ENCODE measurements at places on chromosomes 6 and 20. TPM values are rescaled to one million over a fixed set of nuclear protein-coding genes. Genes with fewer than 3 reads are reported as not detected.

The FOXC1 gene
- total RNA-seq, result 7.1 TPM

The C20orf202 gene
- total RNA-seq, result 0.41 TPM

GRCh38 chr20:34112600-34113101, 608 bp upstream of the EIF2S2 start:
- no peak for DNase-seq

DNA sequence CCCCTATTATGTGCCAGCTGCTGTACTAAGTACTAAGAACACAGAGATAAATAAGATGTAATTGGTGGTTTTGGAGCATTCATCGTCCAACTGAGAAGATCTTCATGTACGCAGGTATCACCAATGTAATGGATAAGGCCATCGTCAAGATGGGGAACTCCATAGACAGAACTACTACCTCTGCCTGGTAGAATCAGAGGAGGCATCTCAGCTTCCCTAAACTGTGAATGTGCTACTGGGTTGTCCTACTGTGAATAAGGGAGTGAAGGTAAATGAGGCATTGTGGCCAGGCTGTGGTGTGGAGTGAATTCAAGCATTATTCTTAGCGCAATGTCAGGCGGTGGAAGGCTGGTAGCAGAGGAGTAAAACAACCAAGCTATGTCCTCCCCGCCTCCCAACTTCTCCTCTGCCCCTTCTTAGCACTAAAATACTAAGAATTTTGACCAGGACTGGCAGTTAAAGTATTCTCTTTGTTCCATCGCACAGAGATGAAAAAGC, 68.2 kb downstream of the TBC1D7 start:
- DNase-seq, result no peak

The CYP24A1 gene
- total RNA-seq, result not detected

GRCh38 chr20:47061549-47061948, 166.9 kb downstream of the EYA2 start:
- DNase-seq, result no peak

The TCP11 gene
- not detected for total RNA-seq

The RPS21 gene
- total RNA-seq, result 661 TPM

DNA sequence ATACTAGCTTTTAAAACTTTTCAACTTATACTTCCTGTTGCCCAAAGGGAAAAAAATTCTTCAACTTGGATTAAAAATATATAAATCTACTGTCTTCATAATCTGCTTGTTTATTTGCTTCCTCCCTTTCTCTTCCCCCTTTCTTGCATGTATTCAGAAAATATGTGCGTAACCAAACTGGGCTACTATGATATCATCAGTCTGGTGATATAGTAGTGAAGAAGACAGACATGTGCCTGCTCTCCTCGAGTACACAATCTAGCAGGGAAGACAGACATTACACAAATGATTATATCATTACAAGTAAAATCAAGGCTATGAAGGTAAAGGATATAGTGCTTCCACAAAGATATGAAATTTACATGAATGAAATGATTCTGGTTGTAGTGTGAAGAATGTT, 31.0 kb downstream of the IBTK start:
- no peak for DNase-seq

The CDSN gene
- not detected for total RNA-seq

GRCh38 chr6:143821359-143821758, 21.8 kb upstream of the LTV1 start:
- DNase-seq, result no peak

The CGAS gene
- 0.96 TPM for total RNA-seq

The JPH2 gene
- total RNA-seq, result 151 TPM

DNA sequence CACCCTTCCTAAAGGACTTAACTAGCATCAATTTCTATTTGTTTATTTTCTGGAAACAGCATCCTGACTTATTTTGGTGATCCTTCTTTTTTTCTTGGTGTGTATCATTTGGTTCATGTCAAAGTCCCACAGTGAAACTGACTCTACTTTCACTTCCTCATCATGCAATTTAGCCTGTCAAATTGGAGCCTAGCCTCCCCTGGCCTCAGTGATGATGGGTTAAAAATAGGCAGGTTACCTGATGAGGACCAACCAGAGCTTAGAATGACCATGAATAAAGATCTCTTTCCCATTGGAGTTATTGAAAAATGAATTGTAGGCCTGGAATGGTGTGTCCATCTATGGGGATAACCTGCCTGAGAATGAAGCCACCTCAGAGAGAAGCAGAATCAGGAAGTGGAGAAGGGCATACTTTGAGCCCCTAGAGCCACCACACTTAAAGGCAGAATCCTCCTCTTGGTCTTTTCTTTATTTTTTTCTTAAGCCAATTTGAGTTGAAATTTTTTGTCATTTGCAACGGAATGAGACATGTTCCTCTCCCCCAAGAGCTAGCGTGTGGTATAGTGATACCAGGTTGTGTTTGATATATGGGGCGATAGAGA, 105.6 kb downstream of the BTBD3 start:
- DNase-seq, result no peak

DNA sequence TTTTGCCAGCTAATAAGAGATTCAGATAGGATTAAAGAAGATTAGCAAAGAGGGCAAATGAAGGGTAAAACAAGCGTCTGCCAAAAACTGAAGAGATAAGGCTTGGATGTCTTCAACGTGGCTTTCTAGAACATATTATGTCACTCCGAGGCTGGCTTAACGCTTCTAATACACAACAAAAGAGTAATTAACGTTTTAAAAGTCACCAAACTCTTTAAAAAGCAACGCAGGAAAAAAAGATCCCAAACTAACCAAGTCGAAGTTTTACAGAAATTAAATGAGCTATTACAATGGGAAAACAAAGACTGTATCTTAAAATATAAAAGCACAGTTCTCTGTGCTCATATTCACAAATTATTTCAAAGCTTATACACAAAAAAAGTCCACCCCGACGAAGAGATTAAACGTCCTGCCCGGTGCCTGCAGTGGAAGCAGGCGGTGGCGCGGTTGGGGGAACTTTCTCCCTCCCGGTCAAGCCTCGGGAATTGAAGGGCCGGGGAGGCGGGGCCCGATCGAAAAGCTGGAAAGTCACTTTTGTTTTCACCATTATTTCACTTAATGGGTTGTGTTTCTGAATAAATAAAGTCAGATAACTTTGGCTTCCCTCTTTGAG, 1.2 kb downstream of the MAK start:
- peak; percentile 36 for DNase-seq

DNA sequence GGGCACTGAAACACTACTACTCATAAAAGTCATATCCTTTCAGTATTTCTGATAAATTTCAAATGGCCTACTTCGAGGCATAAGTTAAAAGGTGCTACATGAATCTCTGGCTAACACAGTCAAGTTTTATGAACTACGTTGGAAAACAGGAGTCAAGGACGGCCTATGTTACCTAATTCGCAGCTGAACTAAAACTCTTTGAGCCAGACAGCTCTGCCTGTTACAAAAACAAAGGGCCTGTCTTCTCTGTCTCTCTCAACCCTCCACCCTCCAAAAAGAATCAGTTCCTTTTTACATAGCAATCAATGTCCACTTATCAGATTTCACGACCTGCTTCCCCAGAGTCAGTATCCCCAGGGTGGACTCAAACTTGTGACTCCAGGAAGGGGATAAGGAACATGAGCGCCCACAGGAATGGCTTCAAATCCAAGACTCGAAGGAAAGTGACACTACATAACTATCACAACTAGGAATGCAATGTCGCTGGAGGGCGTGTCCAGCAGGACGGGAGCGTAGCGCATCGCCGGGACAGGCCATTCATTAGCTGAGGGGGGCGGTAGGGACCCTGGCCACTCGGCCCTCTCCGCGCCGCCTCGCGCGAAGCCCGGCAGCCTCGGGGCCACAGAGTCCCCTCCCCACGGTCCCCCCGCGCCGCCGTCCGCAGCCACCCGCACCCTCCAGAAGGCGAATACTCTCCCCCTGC, 591 bp downstream of the IBTK start:
- peak; percentile 57 for DNase-seq

The GSTA3 gene
- total RNA-seq, result not detected

DNA sequence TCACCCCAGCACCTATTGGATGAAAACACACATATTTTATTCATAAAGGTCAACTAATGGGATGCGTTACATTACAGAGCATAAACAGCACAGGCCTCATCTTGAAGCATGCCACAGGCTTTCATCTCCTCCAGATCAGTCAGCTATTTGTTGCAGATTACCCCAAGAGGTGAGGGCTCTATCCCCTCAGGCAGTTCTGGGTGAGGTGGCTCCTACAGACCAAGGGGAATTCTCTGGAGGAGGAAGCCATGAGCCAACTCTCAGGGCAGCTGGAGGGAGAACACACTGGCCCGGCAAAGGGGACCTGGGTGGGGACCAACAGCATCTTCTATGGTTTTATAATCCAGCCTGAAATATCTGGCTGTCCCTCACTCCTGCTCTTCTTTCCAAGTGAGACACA, 126.4 kb upstream of the BTBD3 start:
- no peak for DNase-seq

GRCh38 chr6:30364591-30364990, 19.6 kb downstream of the RPP21 start:
- no peak for DNase-seq

The VPS16 gene
- 15.7 TPM for total RNA-seq

The MYBL2 gene
- total RNA-seq, result 0.44 TPM

The ARG1 gene
- 0.22 TPM for total RNA-seq

- no peak for DNase-seq
Measured at GRCh38 chr6:51976374-51976773, 111.0 kb downstream of the PKHD1 start.

GRCh38 chr6:2078888-2079287, 166.5 kb downstream of the GMDS start:
- no peak for DNase-seq

DNA sequence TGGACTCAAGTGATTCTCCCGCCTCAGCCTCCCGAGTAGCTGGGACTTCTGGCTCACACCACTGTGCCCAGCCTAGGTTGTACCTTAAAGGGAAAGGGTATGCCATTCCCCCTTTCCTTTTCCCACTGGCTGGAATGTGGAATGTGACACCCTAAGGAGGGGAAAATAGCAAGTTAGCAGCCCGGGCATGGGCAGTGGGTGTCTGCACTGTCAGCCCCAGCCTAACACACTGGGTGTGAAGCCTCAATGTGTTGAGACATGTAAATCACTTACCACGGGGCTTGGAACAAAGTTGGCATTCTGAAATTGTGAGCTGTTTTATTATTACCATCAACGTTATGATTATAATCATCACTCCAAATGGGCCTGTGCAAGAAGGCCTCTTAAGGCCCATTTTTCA, 80.8 kb upstream of the PTPN1 start:
- no peak for DNase-seq

GRCh38 chr6:122322824-122323223, 76.6 kb upstream of the HSF2 start:
- no peak for DNase-seq

DNA sequence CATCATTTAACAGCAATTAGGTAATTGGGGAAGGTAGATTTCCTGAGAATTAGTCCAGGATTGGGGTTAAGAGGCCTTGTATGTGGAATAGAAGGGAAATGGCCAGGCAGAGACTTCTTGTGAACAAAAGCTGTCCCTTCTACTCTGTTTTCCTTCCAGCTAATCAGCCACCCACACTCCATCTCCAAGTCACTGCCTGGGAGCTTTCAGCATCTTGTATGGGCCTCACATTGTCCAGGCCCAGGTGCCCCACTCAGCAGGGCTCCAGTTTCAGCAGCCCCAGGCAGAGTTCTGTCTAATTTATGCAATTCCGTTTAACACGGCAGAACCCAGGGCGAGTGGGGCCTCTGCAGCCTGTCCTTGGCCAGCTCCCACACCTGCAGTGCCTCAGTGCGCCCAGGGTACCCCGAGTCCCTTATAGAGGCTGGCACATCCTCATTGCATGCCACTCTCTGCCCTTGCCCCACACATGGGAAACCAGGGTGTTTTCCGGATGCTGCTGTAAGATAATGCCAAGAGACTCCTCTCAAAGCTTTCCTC, 113.0 kb downstream of the EDN3 start:
- no peak for DNase-seq

The COL19A1 gene
- total RNA-seq, result 1.9 TPM

GRCh38 chr20:63327231-63327745, 33.9 kb downstream of the CHRNA4 start:
- no peak for DNase-seq

DNA sequence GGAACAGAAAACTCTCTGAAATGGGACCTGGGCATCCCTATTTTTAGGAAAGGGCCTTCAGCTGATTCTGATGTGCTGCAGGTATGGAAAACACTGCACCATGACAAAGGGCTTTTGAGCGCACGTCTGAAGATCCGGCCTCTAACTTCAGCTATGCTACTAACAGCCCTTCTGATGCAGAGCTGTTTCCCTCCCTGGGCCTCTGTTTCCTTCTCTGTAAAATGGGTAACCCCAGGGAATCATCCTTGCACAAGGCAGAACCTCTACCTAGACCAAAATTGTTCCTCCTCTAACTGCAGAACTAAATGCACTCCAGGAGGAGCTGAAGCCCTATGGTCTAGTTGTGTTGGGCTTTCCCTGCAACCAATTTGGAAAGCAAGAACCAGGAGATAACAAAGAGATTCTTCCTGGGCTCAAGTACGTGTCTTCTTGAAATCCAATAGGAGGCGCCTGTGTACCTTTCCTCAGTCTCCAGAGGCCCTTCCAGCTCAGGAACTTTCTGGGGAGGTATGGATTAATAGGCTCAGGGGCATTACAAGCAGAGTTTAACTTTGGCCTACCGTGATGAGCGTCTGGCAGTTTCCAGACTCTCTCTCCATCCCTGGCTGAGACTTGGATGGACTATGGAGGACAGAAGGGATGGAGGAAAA, 5.9 kb downstream of the GPX5 start:
- DNase-seq, result no peak

DNA sequence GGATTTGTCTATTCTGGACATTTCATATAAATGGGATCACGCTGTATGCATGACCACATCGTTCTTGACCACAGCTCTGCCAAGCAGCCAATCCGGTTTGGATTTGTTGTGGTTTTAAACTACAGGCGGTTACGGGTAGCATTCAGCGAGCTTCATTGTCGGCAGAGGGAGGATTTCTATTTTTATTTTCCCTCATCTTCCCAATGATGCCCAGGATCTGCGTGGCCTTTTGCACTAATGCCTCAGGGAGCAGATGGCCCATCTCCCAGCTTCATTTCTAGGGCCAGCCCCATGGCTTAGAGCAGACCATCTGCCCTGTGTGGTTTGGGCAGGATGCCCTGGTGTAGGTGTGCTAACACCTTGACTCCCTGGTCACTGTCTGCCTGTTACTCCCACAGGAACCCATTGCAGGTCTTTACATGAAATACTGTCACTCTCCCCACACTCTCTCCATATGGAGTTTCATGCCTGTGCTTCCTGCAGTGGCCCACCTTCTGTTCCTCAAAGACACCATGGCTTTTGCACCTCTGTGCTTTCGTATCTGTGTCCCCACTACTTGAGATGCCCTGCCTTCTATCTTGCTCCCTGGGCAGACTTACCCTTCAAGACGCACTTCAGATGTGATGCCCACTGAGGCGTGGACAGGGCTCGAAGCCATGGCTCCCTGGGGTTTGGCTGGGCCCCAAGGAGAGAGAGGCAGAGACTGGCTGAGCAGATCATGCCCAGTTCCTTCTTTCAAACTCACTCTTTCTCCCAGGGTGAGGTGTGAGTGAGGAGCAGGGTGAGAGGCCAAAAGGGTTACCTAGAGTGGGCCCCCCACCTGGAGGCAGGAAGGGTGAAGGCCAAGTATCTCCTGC, 26.0 kb downstream of the SDCBP2 start:
- no peak for DNase-seq

- no peak for DNase-seq
Measured at GRCh38 chr6:149202952-149203351, 114.6 kb upstream of the TAB2 start.

- DNase-seq, result peak; percentile 36
Measured at GRCh38 chr6:106223300-106223930, 102.1 kb downstream of the ATG5 start.

The ANGPT4 gene
- total RNA-seq, result 0.05 TPM

The INSM1 gene
- not detected for total RNA-seq

- no peak for DNase-seq
Measured at GRCh38 chr6:35091346-35092083, 49.6 kb downstream of the TCP11 start.
